Left ventricle myocardium superior (tissue), 1 donor: ENCODE measurements at places on chromosomes 12 and 14. TPM values are rescaled to one million over a fixed set of nuclear protein-coding genes. Genes with fewer than 3 reads are reported as not detected.

DNA sequence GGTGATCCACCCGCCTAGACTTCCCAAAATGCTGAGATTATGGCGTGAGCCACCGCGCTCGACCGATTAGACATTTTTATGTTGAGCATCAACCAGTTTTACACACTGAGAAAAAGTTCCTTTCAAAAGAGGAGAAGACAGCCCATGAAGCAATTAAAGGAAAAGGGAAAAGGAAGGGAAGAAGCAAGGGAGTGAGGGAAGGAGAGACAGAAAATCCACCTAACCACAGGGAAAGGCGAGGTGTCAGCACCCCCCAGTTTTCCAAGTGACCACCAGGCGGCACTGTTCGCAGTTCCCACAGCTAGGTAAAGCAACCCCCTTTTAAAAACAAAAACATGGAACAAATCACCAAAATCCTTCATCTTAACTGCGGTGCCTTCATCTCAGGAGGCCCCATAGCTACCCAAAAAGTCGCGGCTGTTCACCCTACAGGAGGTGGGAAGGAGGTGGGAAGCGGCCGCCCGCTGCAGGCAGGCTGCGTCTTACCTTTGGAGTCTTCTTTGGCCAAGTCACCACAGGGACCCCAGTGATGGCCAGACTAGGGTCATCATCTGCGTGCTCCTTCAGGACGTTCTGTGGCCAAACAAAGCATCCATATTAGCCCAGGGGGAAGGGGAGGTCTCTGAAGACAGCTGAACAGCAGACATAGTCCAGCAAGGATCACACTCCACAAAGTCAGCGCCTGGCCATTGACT lies 86.6 kb downstream of the KDM2B start:
- no peak for DNase-seq

The GPX2 gene
- not detected for total RNA-seq

DNA sequence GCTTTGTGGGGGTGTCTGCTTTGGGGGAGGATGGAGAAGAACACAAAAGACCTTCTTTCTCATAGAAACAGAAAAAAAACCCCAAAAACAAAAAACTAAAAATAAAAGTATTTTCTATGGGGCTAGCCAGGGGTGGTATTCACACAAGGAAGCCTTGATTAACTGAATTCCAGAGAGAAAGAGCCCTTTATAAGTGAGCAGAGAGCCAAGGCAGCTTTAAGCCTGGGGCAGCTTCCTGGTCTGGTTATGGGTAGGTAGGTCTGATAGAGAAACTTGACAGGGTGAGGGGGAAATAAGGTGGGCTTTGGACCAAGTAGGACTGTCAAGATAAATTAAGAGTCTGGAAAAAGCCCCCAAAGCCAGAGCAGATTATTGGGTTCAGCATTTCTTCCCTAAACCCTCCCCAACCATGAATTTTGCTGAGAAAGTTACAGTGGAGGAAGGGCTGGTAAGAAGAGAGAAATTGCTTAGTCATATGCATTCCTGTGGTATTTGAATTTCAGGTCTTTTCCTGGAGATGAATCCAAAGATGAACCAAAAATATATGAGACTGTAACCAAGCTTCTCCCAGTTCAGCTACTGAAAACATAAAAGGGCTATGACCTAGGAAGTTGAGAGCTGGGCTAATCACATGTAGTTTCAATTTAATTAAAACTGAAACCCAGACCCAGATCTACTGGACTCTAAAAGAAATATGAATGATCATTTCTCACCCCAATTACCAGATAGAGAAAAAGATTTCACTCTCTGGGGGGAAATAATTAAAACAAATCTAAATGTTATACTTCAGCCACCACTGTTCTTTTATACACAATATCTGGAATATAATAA lies 144.8 kb downstream of the TBC1D30 start:
- no peak for DNase-seq

GRCh38 chr12:108697905-108698304 lies 33.4 kb downstream of the CORO1C start:
- DNase-seq: no peak

- DNase-seq: no peak
Observed at GRCh38 chr12:70486588-70486987, 120.5 kb downstream of the KCNMB4 start.

The GLT8D2 gene
- 6.0 TPM for total RNA-seq

The MMP17 gene
- total RNA-seq: 0.47 TPM

GRCh38 chr14:101473045-101473729 lies 88.1 kb upstream of the DIO3 start:
- no peak for DNase-seq

The PRMT5 gene
- total RNA-seq: 56.6 TPM

DNA sequence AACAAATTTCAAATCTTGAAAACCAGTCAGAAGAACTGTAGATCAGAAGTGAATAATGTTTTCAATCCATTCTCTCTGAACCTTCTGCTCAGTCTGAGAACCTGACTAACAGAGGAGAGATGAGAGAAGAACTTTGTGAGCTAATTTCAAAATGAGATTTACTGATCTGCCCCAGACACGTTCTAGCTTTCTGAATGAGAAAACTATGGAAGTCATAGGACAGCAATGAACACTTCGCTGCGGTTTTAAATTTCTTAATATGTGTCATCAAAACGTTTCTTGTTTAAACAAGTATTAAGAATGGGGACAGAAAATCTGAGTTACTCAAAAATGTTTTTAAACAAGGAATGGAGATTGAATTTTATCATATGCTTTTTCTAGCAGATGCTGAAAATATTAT lies 66.6 kb upstream of the FAR2 start:
- no peak for DNase-seq

DNA sequence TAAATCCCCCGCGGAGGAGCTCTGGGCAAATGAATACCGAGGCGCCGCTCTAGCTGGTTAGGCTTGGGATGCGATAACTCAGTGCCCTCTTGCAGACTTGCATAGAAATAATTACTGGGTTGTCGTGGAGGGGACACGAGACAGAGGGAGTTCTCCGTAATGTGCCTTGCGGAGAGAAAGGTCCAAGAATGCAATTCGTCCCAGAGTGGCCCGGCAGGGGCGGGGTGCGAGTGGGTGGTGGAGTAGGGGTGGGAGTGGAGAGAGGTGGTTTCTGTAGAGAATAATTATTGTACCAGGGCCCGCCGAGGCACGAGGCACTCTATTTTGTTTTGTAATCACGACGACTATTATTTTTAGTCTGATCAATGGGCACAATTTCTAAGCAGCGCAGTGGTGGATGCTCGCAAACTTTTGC lies 2.5 kb upstream of the TBX5 start:
- DNase-seq: no peak
